Forelimb muscle (tissue), 1 donor: ENCODE measurements at places on chromosomes 16 and 17.

- no peak for DNase-seq
Measured at GRCh38 chr16:67115639-67116038, 5.9 kb downstream of the PHAF1 start.

- DNase-seq = no peak
Measured at GRCh38 chr17:28421787-28422305, 15.8 kb upstream of the SLC46A1 start.

DNA sequence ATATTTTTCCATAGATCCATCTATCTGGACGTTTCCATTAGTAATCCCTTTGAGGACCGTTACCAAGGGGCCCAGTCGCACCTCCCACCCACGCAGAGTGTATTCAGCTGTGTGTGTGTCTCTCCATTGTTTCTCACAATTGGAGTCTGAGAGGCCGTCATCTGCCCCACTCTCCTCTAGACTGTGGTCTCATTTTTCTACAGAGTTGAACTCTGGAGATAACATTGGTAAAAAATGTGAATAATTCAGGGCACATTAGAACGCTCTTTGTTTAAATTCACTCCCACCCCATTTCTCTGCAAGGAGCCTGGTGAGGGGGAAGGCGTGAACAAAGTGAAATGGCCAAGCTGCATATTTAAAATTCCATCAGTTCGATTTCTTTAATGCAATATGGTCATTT lies 333.1 kb upstream of the MAF start:
- DNase-seq = no peak

DNA sequence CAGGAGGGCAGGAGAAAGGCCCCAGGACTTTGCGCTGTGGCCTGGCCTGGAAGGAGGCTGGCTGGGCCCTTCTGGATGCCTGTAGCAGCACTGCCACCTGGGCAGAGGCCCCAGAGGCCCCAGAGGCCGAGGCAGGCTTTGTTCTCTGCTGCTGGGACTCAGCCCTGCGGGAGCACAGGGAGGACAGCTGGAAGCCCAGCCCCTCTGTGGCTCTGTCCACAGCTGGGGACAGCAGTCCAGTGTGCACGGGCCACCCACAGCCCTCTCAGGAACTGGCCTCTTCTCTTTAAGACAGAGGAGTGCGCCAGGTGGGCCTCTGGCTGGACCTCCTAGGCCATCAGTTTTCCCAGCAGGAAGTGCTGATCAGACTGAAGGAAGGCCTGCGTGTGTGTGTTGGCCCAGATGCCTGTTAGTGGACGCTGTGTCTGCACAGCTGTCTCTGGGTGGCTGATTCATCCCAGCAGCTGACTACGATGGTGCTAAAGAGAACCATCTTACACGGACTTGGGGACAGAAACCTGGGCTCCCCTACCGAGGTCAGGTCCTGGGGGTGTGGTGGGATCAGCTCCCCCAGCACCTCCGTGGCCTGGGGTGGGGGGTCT lies 26.9 kb upstream of the ZNF750 start:
- peak; percentile 60 for DNase-seq

DNA sequence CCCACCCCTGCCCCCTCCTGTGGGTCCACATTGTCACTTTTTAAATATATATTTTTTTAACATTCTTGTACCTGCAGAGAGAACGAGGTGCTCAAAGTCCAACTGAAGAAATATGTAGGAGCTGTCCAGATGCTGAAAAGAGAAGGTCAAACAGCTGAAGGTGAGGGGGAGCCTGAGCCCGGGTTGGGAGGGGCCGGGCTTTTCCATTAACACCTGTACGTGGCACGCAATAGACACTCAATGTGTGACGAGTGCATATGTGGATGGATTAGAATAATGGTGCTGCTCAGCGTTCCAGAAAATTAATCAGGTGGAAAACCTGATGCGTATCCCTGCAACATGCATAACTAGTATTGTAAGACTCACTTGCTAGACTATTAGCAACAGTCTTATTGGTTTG lies 223.0 kb downstream of the SNX29 start:
- DNase-seq = no peak

- no peak for DNase-seq
Measured at GRCh38 chr16:80350061-80350460, 190.7 kb upstream of the DYNLRB2 start.

DNA sequence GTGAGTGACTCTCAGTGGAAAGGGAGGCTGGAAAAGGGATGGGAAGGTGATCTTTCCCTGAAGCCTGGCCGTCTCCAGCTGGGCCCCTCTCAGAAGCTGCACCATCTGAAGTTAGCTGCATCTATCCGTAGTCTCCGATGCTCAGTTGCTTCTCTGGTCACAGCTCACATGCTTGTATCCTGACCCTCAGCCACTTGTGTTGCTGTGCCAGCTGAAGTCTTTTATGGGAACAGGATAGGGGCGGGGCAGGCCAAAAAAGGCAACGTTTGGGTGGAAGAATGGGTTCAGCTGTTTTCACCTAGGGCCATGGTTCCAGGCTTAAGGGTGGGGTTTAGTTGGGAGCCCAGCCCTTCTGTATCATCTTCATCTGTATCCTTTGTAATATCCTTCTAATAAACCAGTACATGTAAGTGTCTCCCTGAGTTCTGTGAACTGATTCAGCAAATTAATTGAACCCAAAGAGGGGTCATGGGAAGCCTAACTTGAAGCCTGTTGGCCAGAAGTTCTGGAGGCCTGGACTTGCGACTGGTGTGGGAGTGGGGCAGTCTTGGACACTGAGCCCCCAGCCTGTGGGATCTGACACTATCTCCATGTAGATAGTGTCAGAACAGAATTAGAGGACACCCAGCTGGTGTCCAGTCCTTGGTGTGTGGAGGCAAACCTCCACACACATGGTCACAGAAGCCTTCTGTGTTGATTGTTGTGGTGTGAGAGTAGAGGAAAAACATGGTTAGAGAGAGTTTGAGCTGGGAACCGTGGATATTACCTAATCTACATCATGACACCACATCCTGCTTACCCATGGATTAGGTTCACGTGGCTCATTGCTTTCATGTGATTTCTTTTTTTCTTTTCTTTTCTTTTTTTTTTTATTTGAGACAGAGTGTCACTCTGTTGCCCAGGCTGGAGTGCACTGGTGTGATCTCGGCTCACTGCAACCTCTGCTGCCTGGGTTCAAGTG lies 49.3 kb upstream of the FBXO47 start:
- no peak for DNase-seq

GRCh38 chr16:89406277-89406888 lies 84.0 kb downstream of the ANKRD11 start:
- DNase-seq = no peak

DNA sequence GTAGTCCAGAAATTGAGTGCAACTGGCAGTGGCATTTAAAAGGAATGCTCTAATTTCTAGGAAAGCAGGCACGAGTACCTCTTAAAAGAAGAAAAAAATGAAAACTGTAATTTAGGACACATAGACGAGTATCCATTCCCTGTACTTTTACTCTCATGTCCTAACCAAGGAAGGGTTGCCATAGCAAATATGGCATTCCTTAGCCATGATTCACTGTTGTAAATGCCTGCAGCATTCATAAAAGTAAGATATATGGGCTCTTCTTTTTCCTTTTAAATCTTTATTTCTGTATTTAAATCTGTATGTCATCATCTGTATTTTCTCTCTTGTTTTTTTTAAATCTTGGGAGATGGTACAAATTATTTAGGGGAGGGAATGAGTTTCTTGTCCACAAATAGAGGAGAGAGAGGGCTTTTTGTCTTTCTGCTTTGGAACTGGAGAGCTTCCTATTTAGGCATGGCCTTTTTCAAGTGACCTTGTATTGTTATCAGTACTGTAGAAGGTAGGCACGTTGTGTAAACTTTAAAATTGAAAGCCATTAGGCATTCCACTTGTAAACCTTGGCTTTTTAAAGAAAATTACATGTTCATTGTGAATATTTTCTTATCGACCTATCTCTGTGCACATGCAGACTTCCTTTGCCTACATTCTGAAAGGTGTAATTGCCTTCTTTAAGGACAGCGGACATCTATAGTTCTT lies 50.0 kb downstream of the TENT4B start:
- DNase-seq = peak; percentile 26

GRCh38 chr16:55323637-55324271 lies at the start of gene IRX6:
IRX6 (plus strand) TSS chr16:55324203; CDS start chr16:55325092, 889 bp downstream.
- DNase-seq = no peak

- no peak for DNase-seq
Measured at GRCh38 chr17:13374203-13375143, 227.3 kb downstream of the HS3ST3A1 start.

GRCh38 chr17:43609613-43610385 lies 51.9 kb downstream of the MEOX1 start:
- DNase-seq = no peak

DNA sequence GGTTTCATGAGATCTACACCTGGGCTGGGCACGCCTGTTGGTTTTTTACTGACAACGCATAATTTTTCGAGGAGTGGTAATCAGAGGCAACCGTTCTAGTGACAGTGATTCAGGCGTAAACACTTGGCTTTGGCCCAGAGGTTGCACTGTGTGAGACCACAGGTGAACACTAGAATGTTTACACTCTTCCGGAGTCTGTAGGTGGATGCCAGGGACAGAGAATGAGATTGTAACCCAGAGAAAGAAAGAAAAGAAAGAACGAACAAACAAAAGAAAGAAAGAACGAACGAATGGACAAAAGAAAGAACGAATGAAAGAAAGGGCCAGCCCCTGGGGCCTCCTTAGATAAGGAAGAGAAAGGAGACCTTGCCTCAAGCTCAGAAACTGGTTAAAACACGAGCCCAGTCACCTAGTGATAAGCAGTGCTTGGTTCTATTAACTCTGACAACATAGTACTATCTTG lies 113.2 kb downstream of the PRKCB start:
- no peak for DNase-seq
